Mesothelial cell of epicardium (in vitro differentiated cells): ENCODE measurements at places on chromosomes 4 and X. TPM values are rescaled to one million over a fixed set of nuclear protein-coding genes. Genes with fewer than 3 reads are reported as not detected.

- no peak for DNase-seq
These were observed 82.4 kb downstream of the HTRA3 start for GRCh38 chr4:8351931-8352367.

MAP3K15 gene
- total RNA-seq: 1.3 to 1.6 TPM (median 1.4 TPM) in 3 replicates

PPP1R3F gene
- total RNA-seq: 8.9 to 11.4 TPM (median 9.6 TPM) in 3 replicates

IL21 gene
- not detected in 3 replicates for total RNA-seq

DNA sequence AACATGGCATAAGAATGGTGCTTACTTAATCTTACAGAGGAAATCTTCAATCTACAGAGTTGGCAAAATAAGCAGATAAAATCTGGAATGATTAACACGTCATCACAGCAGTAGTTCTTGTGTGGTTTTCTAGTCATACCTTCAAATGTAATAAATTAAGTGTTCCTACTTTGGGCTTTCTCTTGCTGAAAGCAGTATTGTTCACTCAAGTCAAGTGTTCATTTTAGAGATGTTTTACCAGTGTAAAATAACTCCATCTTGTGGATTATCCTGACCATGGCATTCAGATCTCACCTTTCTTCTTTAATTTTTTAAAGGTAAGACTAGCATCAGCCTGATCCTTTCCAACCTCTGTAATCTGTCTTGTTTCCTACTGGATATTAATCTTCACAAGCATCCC lies 72.9 kb downstream of the ADAMTS3 start:
- no peak for DNase-seq

GRCh38 chr4:86034616-86035015 lies 325.2 kb downstream of the MAPK10 start:
- no peak for DNase-seq

LRP2BP gene
- total RNA-seq: 1.4 to 1.9 TPM (median 1.6 TPM) in 3 replicates

GRCh38 chr4:2390784-2391421 lies 27.5 kb downstream of the ZFYVE28 start:
- DNase-seq: no peak

DNA sequence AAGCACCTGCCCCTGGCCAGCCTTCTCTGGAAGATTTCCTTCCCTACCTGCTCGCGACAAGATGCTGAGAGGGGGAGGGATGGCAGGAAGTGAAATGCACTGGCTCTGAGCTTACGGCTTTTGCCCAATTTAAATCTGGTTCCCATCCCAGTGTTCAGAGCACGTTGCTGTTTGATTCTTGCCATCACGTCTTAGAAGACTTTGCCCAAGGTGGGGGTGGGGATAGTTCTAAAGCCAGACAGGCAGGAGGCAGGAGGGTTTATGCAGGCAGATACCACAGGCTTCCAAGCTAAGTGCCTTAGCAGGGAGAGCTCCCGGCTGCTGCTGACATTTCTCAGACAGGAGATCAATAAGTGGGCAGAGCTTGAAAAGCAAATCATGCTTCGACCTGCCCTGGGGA lies 393.9 kb downstream of the MID1IP1 start:
- DNase-seq: no peak

DNA sequence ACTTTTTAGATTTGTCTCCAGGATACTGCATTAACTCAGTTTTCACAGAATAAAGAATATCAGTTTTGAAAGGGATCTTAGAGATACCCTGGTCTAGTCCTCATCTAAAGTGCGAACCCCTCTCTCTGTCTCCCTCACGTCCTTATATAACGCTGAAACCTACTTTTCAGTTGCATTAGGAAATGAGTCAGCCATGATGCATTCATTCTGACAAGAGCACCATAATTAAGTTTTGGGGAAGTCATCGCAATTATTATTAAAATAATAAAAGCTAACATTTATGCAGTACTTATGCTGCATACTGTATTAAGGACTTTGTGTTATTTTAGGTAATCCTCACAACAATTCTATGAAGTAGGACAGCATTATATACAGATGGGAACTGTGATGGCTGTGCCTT lies 116.1 kb downstream of the REELD1 start:
- no peak for DNase-seq
